ENCODE measurements at places on chromosomes 12 and 14. TPM values are rescaled to one million over a fixed set of nuclear protein-coding genes. Genes with fewer than 3 reads are reported as not detected.

Gene L2HGDH
- 3.6 TPM for polyA plus RNA-seq

Gene TBX5
- not detected for polyA plus RNA-seq

Gene ENDOU
- polyA plus RNA-seq = not detected

Gene C12orf42
- 6.8 TPM for polyA plus RNA-seq

Gene SARNP
- polyA plus RNA-seq = 109 TPM

Gene KRT73
- polyA plus RNA-seq = 0.24 TPM

Gene FAM181A
- polyA plus RNA-seq = not detected

Gene DYRK2
- 89.3 TPM for polyA plus RNA-seq

Gene CCDC177
- polyA plus RNA-seq = not detected

Gene KLRC3
- polyA plus RNA-seq = 7.1 TPM

Gene FOXN4
- polyA plus RNA-seq = not detected

Gene FAM186B
- polyA plus RNA-seq = not detected

Gene SCNN1A
- 0.49 TPM for polyA plus RNA-seq

Gene OR6C74
- not detected for polyA plus RNA-seq

Gene KRT6C
- polyA plus RNA-seq = not detected

Gene ABCD2
- polyA plus RNA-seq = 8.7 TPM

Gene FOXN3
- polyA plus RNA-seq = 136 TPM

Gene KERA
- not detected for polyA plus RNA-seq

Gene TESPA1
- 104 TPM for polyA plus RNA-seq

Gene TAC3
- polyA plus RNA-seq = not detected

Gene KRT84
- polyA plus RNA-seq = not detected

Gene APEX1
- 117 TPM for polyA plus RNA-seq

Gene FKBP3
- polyA plus RNA-seq = 67.9 TPM

Gene ACSM4
- not detected for polyA plus RNA-seq

Gene TAS2R10
- not detected for polyA plus RNA-seq

Gene ASIC1
- 0.07 TPM for polyA plus RNA-seq

Gene CDC42BPB
- polyA plus RNA-seq = 0.32 TPM

Gene STON2
- not detected for polyA plus RNA-seq

Gene ITGB7
- polyA plus RNA-seq = 292 TPM

Gene CACNB3
- polyA plus RNA-seq = 3.2 TPM

Gene GSG1
- not detected for polyA plus RNA-seq
